ENCODE measurements at places on chromosomes 4 and X.

DNA sequence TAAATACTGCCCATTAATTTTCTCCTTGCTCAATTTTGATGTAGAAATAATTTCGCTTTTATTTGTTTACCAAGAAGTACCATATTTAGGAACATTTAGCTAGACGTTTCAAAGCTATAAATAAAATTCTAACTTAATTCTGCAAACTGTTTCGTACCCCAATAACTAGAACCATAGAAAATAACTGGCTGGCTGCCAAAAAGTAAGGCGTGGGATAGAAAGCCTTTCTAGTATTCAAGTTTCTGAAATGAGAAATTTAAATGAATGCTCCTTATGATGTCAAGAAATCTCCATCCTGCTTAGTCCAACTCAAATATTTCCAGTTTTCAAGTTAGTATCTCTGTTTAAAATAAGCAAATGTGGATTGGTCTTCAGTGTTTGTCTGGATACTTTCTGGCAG, 167.4 kb downstream of the FBXO8 start:
- no peak for DNase-seq

- no peak for DNase-seq
Measured at GRCh38 chr4:59685626-59686025, 1514.5 kb upstream of the ADGRL3 start.

DNA sequence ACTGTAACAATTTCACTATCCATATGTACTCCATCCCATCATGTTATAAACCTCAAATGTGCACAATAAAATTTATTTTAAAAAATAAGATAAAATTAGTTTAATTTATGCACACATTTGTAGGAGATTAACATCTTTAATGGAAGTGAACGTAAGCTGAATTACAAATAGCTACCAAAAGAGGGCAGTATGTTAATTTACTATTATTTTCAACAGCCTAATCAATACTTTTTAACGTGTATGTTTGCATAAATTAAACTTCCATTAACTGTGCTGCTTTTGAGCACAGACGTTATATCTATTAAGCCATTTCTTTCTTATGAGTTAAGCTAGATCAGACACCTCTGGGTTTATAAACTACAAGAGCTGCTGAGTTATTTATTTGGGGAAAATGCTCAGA, 56.5 kb upstream of the PHKA2 start:
- no peak for DNase-seq

GRCh38 chr4:30860978-30861377, 140.8 kb downstream of the PCDH7 start:
- DNase-seq: no peak

DNA sequence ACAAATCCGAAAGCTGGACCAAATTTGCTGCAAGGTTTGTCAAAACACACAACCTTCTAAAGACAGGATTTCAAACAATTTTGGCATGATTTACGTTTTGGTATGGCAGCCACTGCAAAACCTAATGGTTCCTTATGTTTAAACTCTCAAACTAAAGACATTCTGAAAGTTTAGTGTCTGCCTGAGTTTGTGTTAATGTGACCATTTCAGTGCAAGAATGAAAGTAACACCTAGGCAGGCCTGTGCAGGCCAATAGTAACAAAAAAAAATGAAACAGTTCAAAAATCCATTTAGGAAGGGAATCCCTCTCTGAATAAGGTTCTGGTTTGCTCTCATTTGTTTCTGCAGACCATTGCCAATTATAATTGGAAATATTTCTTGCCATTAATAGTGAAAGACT, 1.9 kb upstream of the LDB2 start:
- no peak for DNase-seq

- no peak for DNase-seq
Measured at GRCh38 chr4:38979511-38980230, 52.5 kb downstream of the TMEM156 start.

DNA sequence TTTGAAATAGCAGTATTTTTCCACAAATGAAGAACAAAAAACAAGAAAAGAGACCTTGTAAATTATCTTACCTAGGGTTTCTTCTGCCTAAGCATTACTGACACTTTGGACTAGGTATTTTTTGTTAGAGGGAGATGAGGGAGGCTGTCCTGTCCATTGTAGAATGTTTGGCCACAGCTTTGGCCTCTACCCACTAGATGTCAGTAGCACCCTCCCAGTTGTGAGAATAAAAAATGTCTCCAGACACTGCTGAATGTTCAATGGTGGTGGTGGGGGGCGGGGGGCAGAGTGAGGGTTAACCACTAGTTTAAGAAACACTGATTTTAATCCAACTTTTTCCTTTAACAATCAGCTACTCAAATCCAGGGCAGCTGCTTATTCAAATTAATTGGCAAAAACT, 25.8 kb downstream of the OTUD4 start:
- no peak for DNase-seq

DNA sequence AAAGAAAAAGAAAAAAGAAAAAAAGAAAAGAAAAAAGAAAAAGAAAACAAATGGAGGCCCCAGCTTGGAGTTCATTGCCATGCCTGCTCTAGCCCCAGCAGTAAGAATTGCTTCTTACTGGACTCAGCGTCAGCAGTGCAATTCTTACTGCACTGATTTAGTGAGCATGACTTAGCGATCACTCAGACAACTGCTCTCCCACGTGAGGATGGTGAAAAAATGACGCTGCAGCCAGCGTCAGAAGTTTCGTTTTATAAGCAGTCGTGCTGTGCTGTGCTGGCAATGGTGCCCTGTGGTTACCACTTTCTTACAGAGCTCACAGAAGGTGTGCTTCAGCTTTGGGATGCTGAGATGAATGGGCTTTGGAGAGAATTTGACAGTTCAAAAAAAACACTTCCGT, 68.3 kb upstream of the DDX3X start:
- DNase-seq: peak; percentile 1

DNA sequence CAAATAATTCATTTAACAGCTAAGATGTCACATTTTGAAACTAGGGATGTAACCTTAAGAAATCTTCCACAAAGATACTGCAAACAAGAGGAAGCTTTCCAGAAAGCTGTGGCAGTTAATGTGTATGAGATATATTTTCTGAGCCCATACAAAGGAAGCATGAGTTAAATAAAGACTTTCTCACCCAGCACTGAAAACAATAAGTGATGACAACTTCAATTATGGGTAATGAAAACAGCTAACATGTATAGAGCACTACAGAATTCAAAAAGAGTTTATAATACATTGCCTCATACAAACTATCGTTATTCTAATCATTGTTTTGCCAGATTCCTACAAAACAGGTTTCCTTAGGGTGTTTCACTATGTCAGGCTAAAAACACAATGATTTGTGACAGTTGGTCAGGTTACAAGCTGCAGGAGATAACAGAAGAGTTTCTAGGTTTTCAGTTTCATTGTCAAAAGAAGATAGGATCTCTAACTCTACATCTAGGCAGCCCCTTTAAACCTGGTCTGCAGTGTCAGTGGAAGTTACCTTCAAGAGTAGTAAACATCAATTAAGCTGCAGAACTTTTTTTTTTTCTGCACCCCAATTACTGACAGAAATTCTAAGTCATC, 618.1 kb upstream of the ADGRL3 start:
- DNase-seq: no peak

- DNase-seq: no peak
Measured at GRCh38 chrX:683576-683975, 53.0 kb downstream of the SHOX start.

GRCh38 chr4:83581411-83582288, 45.7 kb downstream of the GPAT3 start:
- DNase-seq: no peak

GRCh38 chrX:78048052-78048451, 56.0 kb upstream of the PGK1 start:
- DNase-seq: no peak

- DNase-seq: no peak
Measured at GRCh38 chrX:7330971-7331746, 183.2 kb upstream of the PUDP start.

DNA sequence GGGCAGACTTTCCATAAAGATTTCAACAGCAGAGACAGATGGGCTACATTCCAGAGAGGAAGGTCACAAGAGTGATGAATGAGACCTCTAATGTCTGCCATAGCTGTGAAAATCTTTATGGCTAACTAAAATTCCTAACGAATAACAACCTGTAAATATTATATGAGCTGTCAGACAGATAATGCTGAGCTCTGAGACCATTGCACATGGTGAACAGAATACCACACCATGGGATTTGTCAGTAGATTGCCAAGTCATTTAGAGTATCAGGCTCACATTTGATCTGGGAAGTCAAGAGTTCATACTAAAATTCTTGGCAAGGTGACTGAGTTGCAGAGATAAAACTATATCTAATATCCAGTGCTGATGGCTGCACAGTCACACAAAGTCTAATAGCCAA, 259.2 kb upstream of the FTHL17 start:
- no peak for DNase-seq

GRCh38 chr4:6190486-6190885, 9.9 kb downstream of the JAKMIP1 start:
- DNase-seq: no peak
